Urinary bladder (tissue), 4 donors: ENCODE measurements at places on chromosomes 11 and 22. TPM values are rescaled to one million over a fixed set of nuclear protein-coding genes. Genes with fewer than 3 reads are reported as not detected.

ACO2 gene
- total RNA-seq, result 41.8 TPM

POU2AF2 gene
- total RNA-seq, result not detected

GAB4 gene
- not detected for total RNA-seq

DNA sequence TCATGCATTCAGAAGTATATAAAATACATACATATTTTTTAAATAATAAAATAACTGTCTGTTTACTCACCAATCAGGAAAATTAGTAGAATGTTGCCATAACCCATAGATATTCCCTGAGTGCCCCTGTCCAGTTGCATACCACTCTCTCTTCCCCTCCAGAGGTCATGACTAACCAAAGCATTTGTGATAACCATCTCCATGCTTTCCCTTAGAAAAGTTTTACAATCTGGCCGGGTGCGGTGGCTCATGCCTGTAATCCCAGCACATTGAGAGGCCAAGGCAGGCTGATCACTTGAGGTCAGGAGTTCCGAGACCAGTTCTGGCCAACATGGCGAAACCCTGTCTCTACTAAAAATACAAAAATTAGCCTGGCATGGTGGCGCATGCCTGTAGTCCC lies 33.2 kb upstream of the LDHA start:
- DNase-seq, result no peak

GRCh38 chr22:50582493-50583293 lies at the start of gene CHKB:
CHKB (minus strand) TSS chr22:50582849; CDS start chr22:50582781, 68 bp downstream.
- peak; percentile 95 for DNase-seq

- no peak for DNase-seq
Measured at GRCh38 chr11:59602432-59602831, 13.1 kb downstream of the OSBP start.
